ENCODE measurements at places on chromosomes 16 and 17.

DNA sequence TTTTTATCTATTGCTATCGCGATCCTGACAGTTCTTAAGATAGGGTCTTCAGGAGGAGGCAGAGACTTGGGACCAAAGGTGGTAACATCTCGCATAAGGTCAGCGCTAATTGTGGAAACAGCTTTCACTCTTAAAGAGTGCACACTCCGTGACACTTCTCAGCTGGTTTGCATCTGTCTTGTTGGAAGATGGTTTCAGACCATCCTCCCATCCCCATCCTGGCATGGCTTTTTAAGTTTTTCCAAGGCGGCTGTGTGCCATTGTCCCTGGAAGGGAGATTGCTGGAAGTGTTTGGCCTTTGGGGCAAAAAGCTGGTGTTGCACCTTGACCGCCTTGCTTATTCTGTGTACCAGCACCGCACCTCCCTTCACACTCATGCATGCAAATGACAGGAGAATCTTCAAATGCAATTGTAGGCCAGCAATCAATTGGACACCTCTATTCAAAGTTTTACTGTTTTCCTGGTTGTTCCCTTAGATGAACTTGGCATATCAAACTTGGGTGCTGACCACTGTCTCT is 1.5 kb downstream of the SOCS7 start:
- DNase-seq = no peak

DNA sequence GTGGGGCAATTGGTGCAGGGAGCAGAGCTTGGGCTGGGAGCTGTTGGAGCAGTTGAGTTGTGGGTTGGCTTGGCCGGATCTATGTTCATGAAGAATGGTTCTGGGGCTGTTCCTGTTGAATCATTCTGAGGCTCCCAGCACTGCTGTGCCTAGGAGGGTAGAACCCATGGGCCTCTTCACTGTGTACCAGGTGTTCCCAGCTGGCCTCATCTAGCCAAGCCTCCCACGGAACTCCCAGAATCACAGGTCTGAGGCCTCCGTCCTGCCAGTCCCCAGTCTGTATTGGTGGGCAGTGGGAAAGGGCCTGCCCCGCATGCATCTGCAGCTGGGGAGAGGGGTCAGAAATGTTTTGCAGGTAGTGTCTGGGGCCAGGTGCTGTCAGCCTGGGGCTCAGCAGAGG is 74.1 kb downstream of the MPRIP start:
- no peak for DNase-seq

GRCh38 chr16:14364386-14365199 is 265.5 kb downstream of the PARN start:
- DNase-seq = no peak

DNA sequence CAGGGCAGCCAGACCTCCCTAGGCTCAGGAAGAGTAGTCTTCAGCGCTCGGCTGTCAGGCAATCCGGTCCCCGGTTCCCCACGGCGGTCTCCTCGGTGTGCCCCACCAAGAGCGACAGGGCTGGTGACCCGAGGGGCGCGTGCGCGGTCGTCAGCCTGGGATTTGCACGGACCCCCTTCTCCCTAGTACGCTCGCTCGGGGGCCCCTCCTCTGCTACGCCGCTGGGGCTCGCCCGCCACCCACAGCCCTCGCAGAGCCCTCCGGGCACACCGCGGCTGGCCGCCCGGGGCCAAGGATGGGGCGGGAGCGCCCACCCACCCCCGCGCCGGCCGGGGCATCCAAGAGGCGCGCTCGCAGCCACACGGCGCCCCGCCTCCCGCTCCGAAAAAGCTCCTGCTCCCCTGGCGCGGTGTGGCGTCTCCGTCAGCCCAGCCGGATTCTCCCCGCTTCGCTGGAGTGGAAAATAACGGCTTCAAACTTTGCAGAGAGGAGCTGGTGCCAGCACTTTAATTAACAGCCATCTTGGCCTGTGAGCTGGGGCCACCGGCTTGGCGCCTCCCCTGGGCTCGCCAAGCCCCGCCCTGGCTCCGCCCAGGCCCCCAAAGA is 2.1 kb upstream of the C1QL1 start:
- DNase-seq = no peak

GRCh38 chr16:70251629-70252354 is at the start of gene EXOSC6:
EXOSC6 (minus strand) TSS chr16:70251940; CDS start chr16:70251900, 40 bp downstream.
- peak; percentile 76 for DNase-seq

GRCh38 chr16:83992624-83993023 is 24.6 kb downstream of the NECAB2 start:
- DNase-seq = no peak

- DNase-seq = no peak
These were observed 3.3 kb downstream of the TPSD1 start for GRCh38 chr16:1258906-1259759.

DNA sequence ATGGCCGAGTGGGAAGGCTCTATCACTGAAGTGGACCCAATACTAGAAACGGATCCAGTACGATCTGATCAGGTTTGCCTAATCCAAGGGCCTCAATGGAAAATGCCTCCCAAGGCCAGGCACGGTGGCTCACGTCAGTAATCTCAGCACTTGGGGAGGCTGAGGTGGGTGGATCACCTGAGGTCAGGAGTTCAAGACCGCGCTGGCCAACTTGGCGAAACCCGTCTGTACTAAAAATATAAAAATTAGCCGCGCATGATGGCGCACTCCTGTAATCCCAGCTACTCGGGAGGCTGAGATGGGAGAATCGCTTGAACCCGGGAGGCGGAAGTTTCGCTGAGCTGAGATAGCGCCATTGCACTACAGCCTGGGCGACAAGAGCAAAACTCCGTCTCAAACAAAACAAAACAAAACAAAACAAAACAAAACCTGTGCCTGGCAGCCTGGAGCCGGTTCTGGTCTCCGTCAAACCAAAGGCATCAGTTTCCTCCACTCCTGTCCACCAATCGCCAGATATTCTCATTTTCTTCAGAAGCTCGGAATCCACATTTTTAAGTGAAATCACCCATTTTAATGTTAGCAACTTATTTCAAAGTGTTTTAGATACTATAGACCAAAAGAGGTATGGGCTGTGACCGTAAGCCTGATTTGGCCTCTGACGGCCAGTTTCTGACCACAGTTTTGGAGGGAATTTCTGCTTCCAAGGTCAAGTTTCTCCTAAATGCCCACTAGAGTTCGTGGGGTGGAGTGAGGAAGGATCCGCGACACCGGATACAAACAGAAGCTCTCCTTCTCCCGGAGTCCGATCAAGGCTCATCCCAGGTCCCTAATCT is 664 bp downstream of the NQO1 start:
- DNase-seq = no peak

DNA sequence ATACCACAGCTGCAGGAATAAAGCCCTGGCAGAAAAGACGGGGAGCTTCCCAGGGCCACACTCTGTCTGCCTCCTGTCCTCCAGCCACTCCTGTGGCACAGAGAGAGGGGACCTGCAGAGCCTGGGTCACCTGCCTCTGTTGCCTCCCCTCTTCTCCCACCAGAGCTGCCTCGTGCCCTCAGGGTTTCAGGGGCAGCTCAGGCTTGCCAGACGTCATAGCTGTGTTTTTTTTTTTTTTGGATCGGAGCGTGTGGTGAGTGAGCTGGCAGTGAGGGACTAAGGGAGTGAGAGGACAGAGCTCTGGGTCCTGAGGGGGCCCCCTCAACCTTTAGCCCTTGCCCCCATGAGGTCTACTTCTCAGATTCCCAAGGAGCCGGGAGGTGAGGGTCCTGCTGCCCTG is 2.1 kb downstream of the PIK3R6 start:
- no peak for DNase-seq

DNA sequence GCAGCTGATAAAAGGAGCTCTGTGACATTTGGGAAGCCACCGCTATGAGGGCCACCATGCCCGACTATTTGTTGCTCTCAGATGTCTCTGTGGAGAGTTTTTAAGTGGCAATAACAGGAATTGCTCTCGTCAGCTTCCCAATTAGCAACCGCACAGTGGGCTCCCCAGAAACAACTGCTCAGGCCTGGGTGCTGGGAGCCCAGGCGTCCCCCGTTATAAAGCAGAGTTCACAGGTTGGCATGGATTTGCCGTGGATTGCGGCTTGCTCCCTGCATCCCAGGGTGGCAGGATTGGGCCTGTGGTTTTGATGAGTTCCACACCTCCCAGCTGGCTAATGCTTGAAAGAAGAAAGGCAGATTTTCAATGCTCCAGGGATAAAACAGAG is 289.9 kb downstream of the CPPED1 start:
- no peak for DNase-seq

GRCh38 chr17:40622509-40622928 is 25.1 kb downstream of the SMARCE1 start:
- DNase-seq = peak; percentile 36

- DNase-seq = no peak
These were observed 30.3 kb downstream of the CHD9NB start for GRCh38 chr16:53022374-53022773.

- DNase-seq = peak; percentile 25
These were observed 13.2 kb downstream of the C17orf50 start for GRCh38 chr17:35773679-35774425.

DNA sequence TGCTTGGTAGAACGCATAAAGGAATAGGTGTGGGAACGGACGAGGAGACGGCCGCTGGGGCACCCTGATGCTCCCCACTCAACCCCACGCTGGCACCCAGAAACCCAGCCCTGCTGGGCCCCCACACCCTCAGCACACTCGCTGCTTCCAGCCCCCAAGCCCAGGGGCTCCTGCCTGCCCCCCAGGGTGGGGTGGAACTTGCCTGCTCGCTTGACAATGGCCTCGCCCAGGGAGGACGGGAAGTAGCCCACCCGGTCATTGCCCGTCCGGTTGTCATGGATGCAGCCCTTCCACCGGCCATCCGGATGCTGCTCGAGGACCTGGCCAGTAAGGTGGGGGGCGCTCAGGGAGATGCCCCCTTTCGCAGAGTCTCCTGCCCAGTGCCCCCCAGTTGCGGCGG is 9.9 kb downstream of the CASKIN1 start:
- DNase-seq = no peak

- DNase-seq = no peak
These were observed at the start of gene TBX4 for GRCh38 chr17:61452301-61453290. TBX4 (plus strand) TSS chr17:61452422; CDS start chr17:61456491, 4,069 bp downstream.

- DNase-seq = no peak
These were observed 17.8 kb upstream of the KRT19 start for GRCh38 chr17:41545829-41546410.

- DNase-seq = no peak
These were observed 6.5 kb downstream of the SLC47A2 start for GRCh38 chr17:19709841-19710240.

- no peak for DNase-seq
These were observed 59.8 kb downstream of the CYTH1 start for GRCh38 chr17:78722246-78722761.

DNA sequence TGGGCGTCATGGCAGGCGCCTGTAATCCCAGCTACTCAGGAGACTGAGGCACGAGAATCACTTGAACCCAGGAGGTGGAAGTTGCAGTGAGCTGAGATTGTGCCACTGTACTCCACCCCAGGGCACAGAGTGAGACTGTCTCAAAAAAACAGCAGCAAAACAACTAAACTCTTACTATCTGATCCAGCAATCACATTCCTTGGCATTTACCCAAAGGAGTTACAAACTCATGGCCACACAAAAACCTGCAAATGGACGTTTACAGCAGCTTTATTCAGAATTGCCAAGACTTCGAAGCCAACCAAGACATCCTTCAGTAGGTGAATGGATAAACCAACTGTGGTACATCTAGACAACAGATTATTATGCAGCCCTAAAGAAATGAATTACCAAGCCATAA is 4.0 kb downstream of the SIAH1 start:
- no peak for DNase-seq

- no peak for DNase-seq
These were observed 58.9 kb downstream of the NOS2 start for GRCh38 chr17:27741361-27741861.

- no peak for DNase-seq
These were observed 1.1 kb upstream of the CDC27 start for GRCh38 chr17:47190243-47190642.

DNA sequence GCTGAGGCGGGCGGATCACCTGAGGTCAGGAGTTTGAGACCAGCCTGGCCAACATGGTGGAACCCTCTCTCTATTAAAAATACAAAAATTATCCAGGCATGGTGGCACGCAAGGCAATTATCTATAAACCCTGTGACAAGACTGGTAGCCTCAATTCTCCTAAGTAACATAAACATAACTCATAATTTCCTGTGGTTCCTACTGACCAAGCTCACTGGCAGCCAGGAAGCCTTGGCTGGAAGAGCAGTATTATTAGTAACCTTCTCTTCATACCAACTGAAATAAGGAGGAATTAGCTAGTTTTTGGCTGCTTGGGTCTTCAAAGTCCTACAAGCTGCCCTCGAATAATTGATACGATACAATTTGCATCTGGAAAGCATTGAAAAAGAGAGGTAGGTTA is 31.6 kb upstream of the LRRC37A3 start:
- DNase-seq = no peak

DNA sequence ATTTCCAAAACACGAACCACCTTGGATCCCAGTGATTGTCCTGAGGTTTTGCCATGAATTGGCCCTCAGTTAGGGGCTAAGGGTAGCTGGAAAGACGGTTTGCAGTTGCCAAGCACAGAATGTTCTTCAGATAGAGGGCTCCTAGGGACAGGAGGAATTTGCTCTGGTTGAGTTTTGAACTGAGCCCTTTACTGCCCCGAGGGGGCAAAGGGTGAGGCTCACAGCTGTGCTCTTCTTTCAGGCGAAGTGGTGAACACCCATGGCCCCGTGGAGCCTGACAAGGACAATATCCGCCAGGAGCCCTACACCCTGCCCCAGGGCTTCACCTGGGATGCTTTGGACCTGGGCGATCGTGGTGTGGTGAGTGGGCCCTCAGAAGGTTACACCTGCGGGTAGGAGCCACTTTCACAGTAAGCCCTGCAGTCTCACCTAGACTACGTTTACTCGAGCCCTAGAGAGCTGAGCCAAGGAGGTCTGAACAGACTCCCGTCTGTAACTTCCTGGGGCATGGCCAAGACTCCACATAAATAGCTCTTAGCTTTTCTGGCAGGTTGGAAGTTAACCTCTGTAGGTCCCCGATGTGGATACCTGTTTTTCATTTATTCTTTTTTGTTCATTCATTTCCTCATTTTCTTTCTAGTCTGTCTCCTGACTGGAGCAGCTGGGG is 32.5 kb downstream of the NMT1 start:
- no peak for DNase-seq

DNA sequence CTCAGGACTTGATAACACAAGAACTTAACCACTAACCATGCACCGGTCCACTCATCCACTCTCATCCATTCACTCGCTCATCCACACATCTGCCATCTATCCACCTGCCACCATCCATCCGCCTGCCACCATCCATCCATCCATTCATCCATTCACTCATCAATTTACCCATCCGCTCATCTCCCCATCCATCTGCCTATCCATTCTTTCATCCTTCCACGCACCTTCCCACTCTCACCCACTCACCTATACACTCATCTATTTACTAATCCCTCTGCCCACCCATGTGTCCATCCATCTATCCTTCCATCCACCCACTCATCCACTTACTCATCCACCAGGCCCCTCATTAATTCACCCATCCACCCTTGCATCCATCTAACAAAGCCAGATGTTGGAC is 131.0 kb downstream of the MRM1 start:
- no peak for DNase-seq

DNA sequence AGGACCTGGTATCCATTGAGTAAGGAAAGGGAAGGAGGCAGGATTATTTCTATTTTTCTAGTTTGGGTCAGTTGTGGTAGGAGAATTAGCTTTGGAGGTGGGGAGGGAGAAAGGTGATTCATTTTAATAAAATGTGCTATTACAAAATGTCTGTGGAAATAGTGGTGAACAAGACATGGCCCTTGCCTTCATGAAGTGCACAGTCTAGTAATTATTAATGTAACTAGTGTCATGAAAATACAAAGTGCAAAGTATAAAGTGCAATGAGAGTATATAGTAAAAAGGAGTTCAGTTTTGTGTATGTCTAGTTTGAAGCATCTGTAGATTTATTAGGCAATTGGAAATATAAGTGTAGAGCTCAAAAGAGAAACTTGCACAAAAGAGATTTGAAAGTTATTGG is 11.9 kb downstream of the NFATC3 start:
- no peak for DNase-seq
